ENCODE measurements at places on chromosomes 11 and 22.

DNA sequence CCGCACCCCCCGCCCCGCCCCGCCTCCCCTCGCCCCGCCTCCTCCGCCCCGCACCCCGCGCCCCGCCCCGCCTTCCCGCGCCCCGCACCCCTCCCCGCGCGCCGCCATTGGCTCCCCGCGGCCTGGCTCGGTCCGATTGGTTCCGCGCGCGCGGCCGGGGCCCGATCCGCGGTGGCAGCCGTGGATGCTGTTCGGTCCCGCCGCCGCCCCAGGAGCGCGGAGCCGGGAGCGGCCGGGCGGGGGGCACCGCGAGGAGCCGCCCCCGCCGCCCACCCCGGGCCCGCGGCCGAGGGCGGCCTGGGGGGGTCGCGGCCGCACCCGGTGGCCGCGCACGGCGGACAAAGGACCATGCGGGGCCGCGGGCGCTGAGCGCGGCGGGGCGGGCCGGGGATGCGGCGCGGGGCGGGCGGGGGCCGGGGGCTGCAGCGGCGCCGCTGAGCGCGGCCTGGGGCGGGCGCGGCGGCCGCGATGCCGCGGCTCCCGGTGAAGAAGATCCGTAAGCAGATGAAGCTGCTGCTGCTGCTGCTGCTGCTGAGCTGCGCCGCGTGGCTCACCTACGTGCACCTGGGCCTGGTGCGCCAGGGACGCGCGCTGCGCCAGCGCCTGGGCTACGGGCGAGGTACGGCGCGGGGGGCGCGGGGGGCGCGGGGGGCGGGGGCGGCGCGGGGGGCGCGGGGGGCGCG is at the start of gene B4GALNT4:
Gene B4GALNT4 (plus strand): TSS at position 164 of the 683 bp plus-strand sequence. CDS start 305 bp downstream, at position 469.
- H3K27ac ChIP-seq, result no peak within 1 kb of the TSS
- H3K4me3 ChIP-seq, result peak within 1 kb of the TSS; percentile 56
- no peak for DNase-seq
- H3K27me3 ChIP-seq, result no peaks in the 10 kb centered on the region

- H3K27me3 ChIP-seq, result no peaks in the 10 kb centered on the region
- H3K36me3 ChIP-seq, result no peaks in the 10 kb centered on the region
- H3K27ac ChIP-seq, result peak overlapping the region; percentile 83
- DNase-seq, result peak; percentile 59
- peaks cover 17% of the 10 kb centered on the region for H3K4me1 ChIP-seq
Observed at GRCh38 chr11:19777039-19777376, 64.4 kb downstream of the NAV2 start.

GRCh38 chr22:39226353-39226752 is 18.4 kb downstream of the PDGFB start:
- no peaks in the 10 kb centered on the region for H3K4me1 ChIP-seq
- no peak for DNase-seq
- no peaks in the 10 kb centered on the region for H3K27me3 ChIP-seq
- H3K4me3 ChIP-seq, result no peak overlapping the region

- H3K4me1 ChIP-seq, result peaks cover 12% of the 10 kb centered on the region
- H3K36me3 ChIP-seq, result no peaks in the 10 kb centered on the region
- H3K27me3 ChIP-seq, result no peaks in the 10 kb centered on the region
- H3K4me3 ChIP-seq, result no peak overlapping the region
Observed at GRCh38 chr22:37631448-37632173, 7.9 kb upstream of the SH3BP1 start.

DNA sequence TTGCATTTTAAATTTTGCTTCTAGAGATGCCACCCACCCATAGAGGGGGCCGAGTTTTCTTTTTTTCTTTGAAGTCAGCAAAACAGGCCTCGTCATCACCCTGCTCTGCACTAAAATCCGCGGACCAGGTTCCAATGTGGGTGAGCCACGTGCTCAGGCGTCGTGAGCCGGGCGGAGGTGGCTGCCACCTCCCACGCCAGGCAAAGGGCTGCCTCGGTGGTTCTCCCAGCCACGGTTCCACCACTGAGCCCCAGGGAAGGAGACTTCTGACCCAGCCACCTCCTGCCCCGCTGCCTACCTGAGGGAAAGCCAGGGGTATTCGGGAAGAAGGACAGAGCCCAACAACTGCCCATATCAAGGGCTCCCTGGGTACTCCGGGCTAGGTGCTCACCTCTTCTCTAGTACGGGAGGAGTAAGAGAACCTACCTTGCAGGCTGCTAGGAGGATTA is 45.3 kb downstream of the MN1 start:
- H3K36me3 ChIP-seq, result no peaks in the 10 kb centered on the region
- peaks cover 8% of the 10 kb centered on the region for H3K4me1 ChIP-seq
- no peaks in the 10 kb centered on the region for H3K27me3 ChIP-seq
- no peak overlapping the region for H3K27ac ChIP-seq

DNA sequence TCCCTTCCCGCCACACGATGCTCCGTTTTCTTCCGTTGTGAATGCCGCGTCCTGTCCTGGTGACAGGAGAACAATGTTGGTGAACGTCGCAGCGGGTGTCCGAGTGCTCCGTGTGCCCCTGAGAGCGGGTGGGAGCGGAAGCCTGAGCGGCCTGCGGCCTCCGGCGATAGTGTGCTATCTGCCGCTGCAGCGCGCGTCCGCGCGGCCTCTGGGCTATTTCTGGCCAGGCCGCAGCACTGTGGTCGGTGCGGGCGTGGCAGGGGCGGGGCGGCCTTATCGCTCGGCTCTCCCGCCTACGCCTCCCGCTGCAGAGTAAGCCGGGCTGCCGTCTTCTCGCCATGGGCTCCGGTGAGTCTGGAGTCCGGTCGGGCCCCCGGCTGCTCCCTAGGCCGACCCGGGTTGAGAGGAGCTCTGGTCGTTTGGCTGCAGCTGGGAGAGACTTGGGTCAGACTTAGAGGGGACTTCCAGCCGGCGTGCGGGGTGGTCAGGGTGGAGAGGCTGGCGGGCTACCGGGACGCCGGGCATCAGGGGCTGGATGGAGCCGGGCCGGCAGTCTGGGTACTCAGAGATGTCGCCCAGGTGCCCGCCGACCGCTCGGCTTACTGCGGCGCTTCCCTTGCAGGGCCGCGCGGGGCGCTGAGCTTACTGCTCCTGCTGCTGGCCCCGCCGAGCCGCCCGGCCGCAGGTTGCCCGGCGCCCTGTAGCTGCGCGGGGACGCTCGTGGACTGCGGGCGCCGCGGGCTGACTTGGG is at the start of gene GP1BB:
Gene GP1BB (plus strand): TSS at position 308 of the 751 bp plus-strand sequence. CDS start 31 bp downstream, at position 339.
- DNase-seq, result no peak
- peak within 1 kb of the TSS; percentile 38 for H3K4me3 ChIP-seq
- H3K27me3 ChIP-seq, result no peaks in the 10 kb centered on the region
- no peaks in the 10 kb centered on the region for H3K4me1 ChIP-seq
- no peak within 1 kb of the TSS for H3K27ac ChIP-seq

DNA sequence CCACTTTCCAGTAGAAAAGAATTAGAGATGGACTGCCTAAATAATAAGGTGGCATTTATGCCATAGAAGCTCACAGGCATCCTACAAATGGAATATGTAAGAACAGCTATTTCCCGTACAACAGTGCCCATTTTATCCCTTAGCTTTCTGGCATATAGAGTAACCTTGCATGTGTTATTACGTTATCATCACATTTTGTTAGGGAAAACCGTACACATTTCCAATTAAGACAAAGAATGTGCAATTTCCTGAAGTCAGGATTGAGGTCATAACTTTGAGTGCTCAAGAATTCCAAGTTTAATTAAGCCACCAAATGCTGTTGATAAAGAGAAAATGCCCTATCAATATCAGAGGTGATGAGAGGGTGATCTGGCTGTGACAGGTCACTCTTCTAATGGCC is 58.9 kb downstream of the LDLRAD3 start:
- H3K27ac ChIP-seq, result no peak overlapping the region
- no peak for DNase-seq
- no peak overlapping the region for H3K4me3 ChIP-seq
- H3K27me3 ChIP-seq, result no peaks in the 10 kb centered on the region
- H3K4me1 ChIP-seq, result no peaks in the 10 kb centered on the region

- H3K36me3 ChIP-seq, result no peaks in the 10 kb centered on the region
- H3K27ac ChIP-seq, result no peak overlapping the region
- no peaks in the 10 kb centered on the region for H3K4me1 ChIP-seq
- H3K27me3 ChIP-seq, result no peaks in the 10 kb centered on the region
- no peak for DNase-seq
Observed at GRCh38 chr22:44557064-44557748, 59.2 kb upstream of the RTL6 start.

GRCh38 chr11:46513934-46514342 is 79.9 kb downstream of the AMBRA1 start:
- DNase-seq, result no peak
- no peaks in the 10 kb centered on the region for H3K27me3 ChIP-seq
- no peaks in the 10 kb centered on the region for H3K36me3 ChIP-seq
- no peaks in the 10 kb centered on the region for H3K4me1 ChIP-seq
- H3K27ac ChIP-seq, result no peak overlapping the region

DNA sequence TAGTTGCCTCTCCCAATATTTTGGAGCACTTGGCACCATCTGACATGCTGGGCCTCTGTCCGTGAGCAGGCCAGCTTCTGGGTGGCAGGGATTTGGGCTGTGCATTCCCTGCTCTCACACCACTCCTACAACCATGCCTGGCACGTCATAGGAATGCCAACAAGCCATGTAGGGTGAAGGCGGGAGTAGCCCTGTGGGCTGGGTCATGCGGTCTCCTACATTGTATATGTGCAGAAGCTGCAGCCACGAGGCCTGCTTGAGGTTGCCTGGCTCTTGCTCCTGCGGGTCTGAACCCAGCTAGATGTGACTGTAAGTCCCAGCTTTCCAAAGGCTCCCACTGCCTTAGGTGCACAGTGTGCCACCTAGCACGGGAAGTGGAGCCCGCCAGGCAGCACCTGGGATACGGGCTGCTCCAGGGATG is 14.5 kb downstream of the MYEOV start:
- H3K36me3 ChIP-seq, result no peaks in the 10 kb centered on the region
- no peaks in the 10 kb centered on the region for H3K27me3 ChIP-seq
- no peak overlapping the region for H3K4me3 ChIP-seq
- H3K4me1 ChIP-seq, result no peaks in the 10 kb centered on the region

DNA sequence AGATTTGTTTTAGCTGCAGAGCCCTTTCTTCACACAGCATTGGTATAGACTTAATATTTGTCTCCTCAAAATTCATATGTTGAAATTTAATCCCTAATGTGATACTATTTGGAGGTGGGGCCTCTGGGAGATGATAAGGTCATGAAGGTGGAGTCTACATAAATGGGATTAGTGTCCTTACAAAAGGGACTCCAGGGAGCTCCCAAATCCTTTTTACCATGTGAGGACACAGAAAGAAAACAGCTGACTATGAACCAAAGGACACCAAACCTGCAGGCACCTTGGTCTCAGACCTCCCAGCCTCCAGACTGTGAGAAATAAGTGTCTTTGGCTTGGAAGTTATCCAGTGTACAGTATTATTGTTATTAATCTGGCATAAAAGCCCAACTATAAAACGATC is 10.2 kb downstream of the SLC35F2 start:
- peaks cover 5% of the 10 kb centered on the region for H3K4me1 ChIP-seq
- H3K27ac ChIP-seq, result no peak overlapping the region
- H3K27me3 ChIP-seq, result no peaks in the 10 kb centered on the region
- H3K36me3 ChIP-seq, result no peaks in the 10 kb centered on the region
- no peak overlapping the region for H3K4me3 ChIP-seq

- no peaks in the 10 kb centered on the region for H3K27me3 ChIP-seq
- H3K36me3 ChIP-seq, result no peaks in the 10 kb centered on the region
- H3K4me1 ChIP-seq, result no peaks in the 10 kb centered on the region
- no peak overlapping the region for H3K4me3 ChIP-seq
- H3K27ac ChIP-seq, result no peak overlapping the region
Observed at GRCh38 chr11:4181782-4182721, 87.5 kb downstream of the RRM1 start.

- H3K36me3 ChIP-seq, result no peaks in the 10 kb centered on the region
- H3K27me3 ChIP-seq, result no peaks in the 10 kb centered on the region
- no peak for DNase-seq
- peaks cover 16% of the 10 kb centered on the region for H3K4me1 ChIP-seq
Observed at GRCh38 chr22:46165977-46166376, 15.7 kb downstream of the PPARA start.

GRCh38 chr11:15107730-15108515 is 6.8 kb upstream of the INSC start:
- DNase-seq, result no peak
- no peaks in the 10 kb centered on the region for H3K36me3 ChIP-seq
- no peak overlapping the region for H3K27ac ChIP-seq
- H3K27me3 ChIP-seq, result no peaks in the 10 kb centered on the region

DNA sequence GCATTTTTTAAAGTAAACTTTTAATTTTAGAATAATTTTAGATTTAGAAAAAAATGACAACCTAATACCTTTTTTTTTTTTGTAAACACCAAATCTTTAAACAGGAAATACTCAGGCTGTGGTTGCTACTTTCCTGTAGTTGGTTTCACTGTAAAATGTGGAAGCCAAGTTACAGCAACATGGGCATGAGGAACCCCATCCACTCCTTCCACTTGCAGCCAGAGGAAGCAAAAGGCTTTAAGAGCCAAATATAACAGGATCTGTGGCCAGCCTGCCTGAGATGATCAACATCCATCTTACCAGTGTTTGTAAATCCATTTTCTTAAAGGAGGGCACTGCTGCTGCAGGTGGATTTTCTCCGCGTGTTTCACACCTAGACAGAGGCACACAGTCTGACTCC is 66.2 kb downstream of the TNRC6B start:
- no peaks in the 10 kb centered on the region for H3K27me3 ChIP-seq
- H3K27ac ChIP-seq, result no peak overlapping the region
- no peaks in the 10 kb centered on the region for H3K36me3 ChIP-seq
- no peak overlapping the region for H3K4me3 ChIP-seq
- no peaks in the 10 kb centered on the region for H3K4me1 ChIP-seq

GRCh38 chr11:121460941-121461514 is 8.3 kb upstream of the SORL1-AS1 start:
- H3K27ac ChIP-seq, result no peak overlapping the region
- H3K4me3 ChIP-seq, result no peak overlapping the region
- no peaks in the 10 kb centered on the region for H3K27me3 ChIP-seq
- H3K4me1 ChIP-seq, result peaks cover 27% of the 10 kb centered on the region
- no peaks in the 10 kb centered on the region for H3K36me3 ChIP-seq

DNA sequence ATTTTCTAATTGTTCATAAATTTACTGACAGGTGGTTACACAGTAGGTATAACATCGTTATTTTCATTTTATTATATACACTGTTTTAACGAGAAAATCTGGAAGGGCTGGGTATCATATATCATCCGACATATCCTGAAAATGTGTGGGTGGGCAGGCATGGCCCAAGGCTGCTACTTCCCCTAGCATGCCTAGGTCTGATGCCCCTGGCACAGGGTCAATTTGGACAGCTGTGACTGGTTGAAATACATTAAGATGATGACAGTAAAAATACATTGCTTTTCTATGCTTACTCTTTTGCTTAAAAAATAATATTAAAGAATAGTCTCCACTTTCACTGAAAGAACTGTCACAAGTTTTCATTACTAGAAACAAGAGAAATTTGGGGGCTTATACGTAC is 908.8 kb downstream of the OPCML start:
- no peaks in the 10 kb centered on the region for H3K36me3 ChIP-seq
- H3K4me1 ChIP-seq, result no peaks in the 10 kb centered on the region
- no peaks in the 10 kb centered on the region for H3K27me3 ChIP-seq
- no peak for DNase-seq
- H3K27ac ChIP-seq, result no peak overlapping the region

GRCh38 chr11:61814247-61814957 is 2.4 kb downstream of the FADS1 start:
- H3K4me3 ChIP-seq, result peak overlapping the region; percentile 19
- H3K36me3 ChIP-seq, result peaks cover 9% of the 10 kb centered on the region
- DNase-seq, result peak; percentile 46

- no peak within 1 kb of the TSS for H3K4me3 ChIP-seq
- no peak within 1 kb of the TSS for H3K27ac ChIP-seq
- no peak for DNase-seq
- no peaks in the 10 kb centered on the region for H3K4me1 ChIP-seq
Observed at GRCh38 chr11:6771926-6772893, at the start of gene OR2AG2. OR2AG2 (minus strand) TSS chr11:6771976; CDS start chr11:6768957, 3,019 bp downstream.

- peaks cover 33% of the 10 kb centered on the region for H3K4me1 ChIP-seq
- H3K27ac ChIP-seq, result no peak overlapping the region
- H3K4me3 ChIP-seq, result no peak overlapping the region
- H3K27me3 ChIP-seq, result no peaks in the 10 kb centered on the region
Observed at GRCh38 chr11:213111-213510, 5.6 kb downstream of the RIC8A start.

All from Caco-2 (cell line).